Activated T-cell treated with anti-CD3 and anti-CD28 coated beads for 1 hour (primary cell): ENCODE measurements at places on chromosomes 7 and 10.

- no peak for DNase-seq
Observed at GRCh38 chr7:17580856-17581255, 282.4 kb downstream of the AHR start.

- no peak for DNase-seq
Observed at GRCh38 chr7:50656141-50656895, 91.1 kb upstream of the DDC start.

DNA sequence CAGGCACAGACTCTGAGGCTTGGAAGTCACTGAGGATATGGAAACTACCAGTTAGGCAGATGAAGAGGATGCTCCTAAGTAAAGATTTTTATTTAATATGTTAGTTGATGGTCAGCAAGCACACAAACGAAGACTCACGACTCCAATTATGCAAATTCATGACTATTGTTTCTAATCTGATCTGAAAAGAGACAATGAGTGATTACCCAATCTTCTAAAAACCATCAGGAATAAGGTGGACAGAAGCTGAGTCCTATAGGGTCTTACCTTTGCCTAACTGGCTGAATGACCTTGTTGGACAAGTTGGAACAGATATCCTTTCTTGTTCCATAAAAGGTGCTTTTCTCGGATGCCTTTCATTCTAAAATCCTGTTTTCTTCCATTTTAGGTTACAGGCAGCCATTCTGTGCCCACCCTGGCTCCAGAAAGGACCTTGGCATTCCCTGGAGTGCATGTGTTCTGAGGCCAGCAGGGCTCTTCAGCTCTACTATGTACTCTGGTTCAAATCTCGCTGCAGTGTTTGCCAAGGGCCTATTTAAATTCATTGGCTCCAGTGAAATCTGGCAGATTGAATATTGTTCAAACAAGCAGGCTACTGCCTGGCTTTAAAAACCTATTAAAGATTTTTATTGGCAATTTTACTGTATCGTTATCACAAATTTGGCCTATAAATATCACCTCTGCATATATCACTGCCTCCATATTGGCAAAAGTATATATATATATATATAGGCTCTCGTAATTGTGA is 77.5 kb downstream of the SLC25A13 start:
- no peak for DNase-seq

DNA sequence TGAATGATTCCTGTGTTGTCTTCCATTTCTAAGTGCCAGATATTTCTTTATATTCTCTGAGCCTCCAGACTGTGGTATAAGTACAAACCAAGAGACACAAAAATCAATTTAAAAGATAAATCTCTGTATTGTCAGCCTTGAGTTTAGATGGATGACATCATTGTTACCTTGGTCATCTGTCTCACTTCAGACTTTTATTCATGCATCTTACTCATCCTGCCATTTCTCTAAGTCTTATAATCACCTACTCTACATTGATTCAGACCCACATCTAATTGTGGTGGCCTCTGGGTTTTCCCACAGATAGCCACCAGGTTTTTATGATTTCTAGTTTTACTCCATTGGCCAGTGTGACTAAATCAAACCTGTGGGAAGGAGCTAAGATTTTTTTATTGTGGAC is 26.8 kb upstream of the HDAC9 start:
- no peak for DNase-seq

- no peak for DNase-seq
Observed at GRCh38 chr10:79244841-79245504, 102.3 kb upstream of the PPIF start.

GRCh38 chr7:27168265-27168947 is 3.1 kb upstream of the HOXA9 start:
- DNase-seq = no peak

DNA sequence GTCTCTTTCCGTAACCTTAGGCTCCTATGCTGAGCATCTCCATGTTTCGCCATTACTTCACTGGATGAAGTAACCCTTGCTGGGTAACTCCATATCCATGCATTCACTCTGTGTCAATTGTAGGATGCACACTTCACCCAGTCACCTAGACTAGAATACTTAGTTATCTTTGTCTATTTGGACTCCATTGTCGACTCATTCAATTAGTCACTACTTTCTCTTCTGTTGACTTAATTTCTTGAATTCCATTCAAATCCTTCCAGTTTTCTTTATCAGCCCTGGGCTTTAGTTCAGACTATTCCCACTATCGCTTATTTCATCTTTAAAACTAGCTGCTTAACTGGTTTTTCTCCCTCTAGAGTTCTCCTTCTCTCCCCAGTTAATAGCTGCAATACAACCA is 111.3 kb upstream of the TNS3 start:
- DNase-seq = no peak

DNA sequence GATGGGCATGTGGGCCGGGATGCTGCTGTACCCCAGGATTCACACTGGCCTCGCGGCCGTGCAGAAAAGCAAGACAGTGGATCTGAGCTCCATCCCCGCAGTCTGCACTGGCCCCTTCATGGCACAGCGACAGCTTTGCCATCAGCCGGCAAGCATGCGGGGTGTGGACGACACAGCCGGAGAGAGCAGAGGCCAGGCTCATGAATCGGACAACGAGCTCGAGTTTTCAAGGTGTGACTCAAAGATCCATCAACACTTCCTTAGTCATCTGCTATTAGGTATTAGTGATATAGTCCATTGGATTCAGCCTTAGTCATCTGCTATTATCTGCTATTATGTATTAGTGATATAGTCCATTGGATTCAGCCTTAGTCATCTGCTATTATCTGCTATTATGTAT is 254.7 kb downstream of the KLF6 start:
- DNase-seq = no peak

GRCh38 chr10:84415539-84416244 is 87.3 kb downstream of the CCSER2 start:
- DNase-seq = no peak

DNA sequence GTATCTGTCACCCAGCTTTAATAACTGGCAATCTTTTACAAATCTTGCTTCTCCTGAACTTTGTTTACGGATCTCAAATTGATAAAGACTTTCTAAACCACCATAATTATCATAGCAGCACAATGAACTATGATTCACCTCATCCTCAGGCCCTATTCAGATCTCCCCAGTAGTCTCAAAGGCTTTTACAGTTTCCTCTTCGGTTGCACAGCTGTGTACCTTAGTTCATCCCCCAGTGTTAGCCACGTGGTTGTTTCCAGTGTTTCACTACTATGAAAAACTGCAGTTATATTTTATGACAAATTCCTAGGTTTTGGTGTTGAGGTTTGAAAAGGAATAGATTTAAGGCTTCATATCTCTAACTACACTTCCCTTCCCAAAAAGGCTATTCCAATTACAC is 24.9 kb downstream of the PAXIP1 start:
- DNase-seq = no peak

GRCh38 chr10:78853864-78854263 is 214.9 kb upstream of the ZMIZ1 start:
- DNase-seq = no peak

DNA sequence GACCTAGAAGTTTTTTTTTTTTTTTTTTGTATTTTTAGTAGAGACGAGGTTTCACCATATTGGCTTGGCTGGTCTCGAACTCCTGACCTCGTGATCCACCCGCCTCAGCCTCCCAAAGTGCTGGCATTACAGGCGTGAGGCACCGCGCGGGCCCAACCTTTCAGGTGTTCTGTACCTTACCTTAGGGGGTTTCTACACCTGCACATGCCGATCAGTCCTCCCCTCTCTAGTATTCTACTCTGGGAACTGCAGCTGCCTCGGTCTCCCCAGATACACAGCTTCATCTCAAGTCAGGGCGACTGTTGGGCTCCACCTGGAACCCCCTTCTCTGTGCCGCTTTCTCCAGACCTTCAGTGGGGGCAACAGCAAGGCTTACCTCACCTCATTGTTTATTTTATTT is 79.9 kb downstream of the TACC2 start:
- no peak for DNase-seq

DNA sequence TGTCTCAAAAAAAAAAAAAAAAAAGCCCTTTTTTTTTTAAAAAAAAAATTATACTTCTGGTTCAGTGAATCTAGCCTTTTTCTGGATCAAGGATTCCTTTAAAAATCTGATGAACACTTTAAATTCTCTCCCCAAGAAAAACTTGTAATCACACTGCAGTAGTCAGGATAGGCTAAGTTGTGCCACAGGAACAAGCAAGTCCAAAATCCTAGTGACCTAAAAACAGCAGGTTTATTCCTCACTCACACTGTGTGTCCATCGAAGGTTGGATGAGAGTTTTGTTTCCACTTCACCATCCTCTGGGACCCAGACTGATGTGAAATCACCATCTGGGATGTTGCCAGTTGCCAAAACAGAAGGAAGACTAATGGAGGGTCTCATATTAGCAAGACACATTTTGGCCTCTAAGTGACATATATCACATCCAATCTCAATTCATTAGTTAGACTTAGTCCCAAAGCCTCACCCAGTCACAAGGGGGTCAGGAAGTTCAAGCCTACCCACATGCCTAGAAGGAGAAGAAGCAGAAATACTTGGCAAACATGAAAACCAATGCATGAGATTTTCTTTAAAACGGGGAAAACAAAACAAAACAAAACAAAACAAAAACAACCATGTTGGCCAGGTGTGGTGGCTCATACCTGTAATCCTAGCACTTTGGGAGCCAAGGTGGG is 32.7 kb downstream of the CYP17A1 start:
- no peak for DNase-seq

- DNase-seq = no peak
Observed at GRCh38 chr7:90994601-90995000, 269.6 kb upstream of the FZD1 start.

DNA sequence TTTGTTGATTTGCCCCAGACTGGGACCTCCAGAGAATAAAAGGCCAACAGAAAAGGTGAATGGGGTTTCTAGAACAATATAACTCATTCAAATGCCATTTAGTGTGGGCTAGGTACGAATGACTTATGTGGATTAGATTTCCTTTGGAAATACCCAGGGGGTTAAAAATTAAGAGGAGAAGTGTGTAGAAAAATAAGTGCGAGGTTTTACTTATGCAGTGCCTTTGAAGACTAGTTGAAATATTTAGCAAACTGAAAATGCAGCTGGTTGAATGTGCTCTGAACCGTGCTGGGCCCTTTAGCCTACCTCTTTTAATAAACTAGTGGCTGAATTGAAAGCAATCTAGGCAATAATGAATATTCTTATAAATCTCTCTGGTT is 180.6 kb downstream of the LRMDA start:
- DNase-seq = no peak

DNA sequence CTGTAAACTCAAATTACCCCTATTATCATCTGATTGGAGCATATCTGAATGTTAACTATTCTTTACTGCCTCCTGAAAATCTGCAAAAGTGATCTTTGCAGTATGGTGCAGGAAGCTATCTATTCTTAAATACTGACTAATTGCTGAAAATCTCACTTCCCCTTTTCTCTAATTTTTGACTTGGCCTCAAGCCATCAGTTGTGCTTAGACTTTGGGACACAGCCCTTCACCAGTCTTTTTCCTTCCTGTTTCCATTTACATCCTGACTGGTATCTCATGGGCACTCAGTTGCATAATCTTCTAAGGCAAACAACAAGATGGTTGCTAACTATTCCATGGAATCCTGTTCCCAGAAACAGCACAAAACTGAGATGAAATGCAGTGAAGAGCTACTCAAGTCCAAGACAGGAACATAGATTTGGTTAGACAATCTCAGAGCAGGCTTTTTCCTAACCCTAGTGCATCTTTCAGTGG is 228.5 kb downstream of the SORCS1 start:
- no peak for DNase-seq

GRCh38 chr7:80922253-80923049 is 3.6 kb upstream of the SEMA3C start:
- no peak for DNase-seq

- DNase-seq = no peak
Observed at GRCh38 chr7:36732806-36733205, 8.5 kb upstream of the AOAH start.

- no peak for DNase-seq
Observed at GRCh38 chr10:89659143-89660131, 14.4 kb upstream of the PANK1 start.

GRCh38 chr7:92837000-92837749 is 802 bp upstream of the CDK6 start:
- no peak for DNase-seq

DNA sequence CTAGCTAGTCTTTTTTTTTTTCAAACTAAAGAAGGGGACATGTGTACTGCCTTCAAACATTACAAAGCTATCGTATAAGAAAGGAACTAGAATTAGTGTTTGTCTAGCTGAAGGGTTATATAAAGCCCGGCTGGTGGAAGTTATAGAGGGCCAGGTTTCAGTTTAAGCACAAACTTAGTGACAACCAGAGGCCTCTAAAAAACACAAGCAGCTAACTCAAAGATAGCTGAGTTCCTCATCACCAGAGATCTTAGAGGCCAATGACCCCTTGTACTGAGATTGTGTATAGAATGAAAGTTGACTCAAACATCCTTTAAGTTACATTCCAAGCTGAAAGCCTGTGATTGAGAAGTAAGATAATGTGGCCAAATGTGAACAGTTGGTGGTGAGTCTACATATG is 28.1 kb upstream of the SGMS1 start:
- no peak for DNase-seq
